ENCODE measurements at places on chromosomes 7 and 10. TPM values are rescaled to one million over a fixed set of nuclear protein-coding genes. Genes with fewer than 3 reads are reported as not detected.

NFE2L3 gene
- total RNA-seq = 30.5 TPM

ATOH7 gene
- total RNA-seq = not detected

ANKRD22 gene
- 0.58 TPM for total RNA-seq

CFAP70 gene
- 0.29 TPM for total RNA-seq

ZNF117 gene
- total RNA-seq = 2.6 TPM

Measured in myometrial cell (primary cell).